ENCODE measurements at places on chromosomes 2 and 18.

GRCh38 chr2:155190342-155190741 lies 491.8 kb downstream of the KCNJ3 start:
- no peaks in the 10 kb centered on the region for H3K4me1 ChIP-seq
- H3K27ac ChIP-seq = no peak overlapping the region
- no peaks in the 10 kb centered on the region for H3K27me3 ChIP-seq
- no peaks in the 10 kb centered on the region for H3K36me3 ChIP-seq
- no peak for DNase-seq

GRCh38 chr2:112835536-112836162 lies 930 bp downstream of the IL1B start:
- H3K27me3 ChIP-seq = no peaks in the 10 kb centered on the region
- H3K4me1 ChIP-seq = peaks cover 19% of the 10 kb centered on the region
- H3K4me3 ChIP-seq = no peak overlapping the region
- no peaks in the 10 kb centered on the region for H3K36me3 ChIP-seq

- H3K4me3 ChIP-seq = no peak overlapping the region
- H3K27me3 ChIP-seq = peaks cover 56% of the 10 kb centered on the region
- H3K27ac ChIP-seq = no peak overlapping the region
- no peak for DNase-seq
- H3K4me1 ChIP-seq = peaks cover 4% of the 10 kb centered on the region
Observed at GRCh38 chr18:46756025-46756558, 761 bp downstream of the ST8SIA5 start.

- no peaks in the 10 kb centered on the region for H3K36me3 ChIP-seq
- no peak overlapping the region for H3K27ac ChIP-seq
- H3K4me3 ChIP-seq = no peak overlapping the region
- H3K27me3 ChIP-seq = peaks cover 15% of the 10 kb centered on the region
- DNase-seq = no peak
Observed at GRCh38 chr18:76619621-76620315, 124.7 kb upstream of the ZNF516 start.

DNA sequence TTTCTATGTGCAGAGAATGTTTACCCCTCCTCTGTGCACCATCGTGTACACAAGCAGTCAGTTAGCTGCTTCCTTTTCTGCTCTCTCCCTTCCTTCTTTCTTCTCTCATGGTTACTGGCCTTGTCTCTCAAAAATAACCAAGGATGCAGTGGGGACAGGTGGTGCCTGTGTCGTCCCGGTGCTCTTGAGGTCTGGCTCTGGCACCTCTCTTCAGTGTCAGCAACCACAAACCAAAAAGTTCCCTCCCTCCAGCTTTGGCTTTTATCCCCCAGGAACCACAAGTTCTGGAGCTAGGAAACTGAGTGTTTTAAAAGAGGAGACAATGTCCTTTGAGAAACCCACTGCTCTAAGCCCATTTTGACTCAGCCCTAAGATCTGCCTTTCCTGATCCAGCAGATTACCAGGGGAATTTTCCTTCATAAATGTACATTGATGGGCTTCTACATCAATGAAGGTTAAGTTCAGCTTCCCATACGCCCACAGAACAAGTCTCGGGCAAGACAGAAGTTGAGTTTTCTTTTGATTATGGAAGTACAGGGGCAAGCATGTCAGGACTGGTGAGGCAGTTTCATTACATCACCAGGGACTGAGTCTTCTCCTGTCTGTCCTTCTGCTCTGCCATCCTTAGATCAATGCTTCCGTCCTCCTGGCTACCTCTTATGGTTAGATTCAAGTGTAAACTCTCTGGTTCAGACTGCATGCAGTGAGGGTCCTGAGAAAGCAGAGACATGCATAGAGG lies 232.2 kb downstream of the SETBP1 start:
- no peak overlapping the region for H3K4me3 ChIP-seq
- H3K27ac ChIP-seq = no peak overlapping the region
- no peak for DNase-seq
- no peaks in the 10 kb centered on the region for H3K36me3 ChIP-seq

GRCh38 chr2:37507051-37507410 lies 162.6 kb downstream of the QPCT start:
- no peaks in the 10 kb centered on the region for H3K27me3 ChIP-seq
- H3K36me3 ChIP-seq = no peaks in the 10 kb centered on the region
- H3K27ac ChIP-seq = no peak overlapping the region
